Activated CD8-positive, alpha-beta T cell treated with anti-CD3 and anti-CD28 coated beads for 36 hours (primary cell): ENCODE measurements at places on chromosomes 1 and 21.

DNA sequence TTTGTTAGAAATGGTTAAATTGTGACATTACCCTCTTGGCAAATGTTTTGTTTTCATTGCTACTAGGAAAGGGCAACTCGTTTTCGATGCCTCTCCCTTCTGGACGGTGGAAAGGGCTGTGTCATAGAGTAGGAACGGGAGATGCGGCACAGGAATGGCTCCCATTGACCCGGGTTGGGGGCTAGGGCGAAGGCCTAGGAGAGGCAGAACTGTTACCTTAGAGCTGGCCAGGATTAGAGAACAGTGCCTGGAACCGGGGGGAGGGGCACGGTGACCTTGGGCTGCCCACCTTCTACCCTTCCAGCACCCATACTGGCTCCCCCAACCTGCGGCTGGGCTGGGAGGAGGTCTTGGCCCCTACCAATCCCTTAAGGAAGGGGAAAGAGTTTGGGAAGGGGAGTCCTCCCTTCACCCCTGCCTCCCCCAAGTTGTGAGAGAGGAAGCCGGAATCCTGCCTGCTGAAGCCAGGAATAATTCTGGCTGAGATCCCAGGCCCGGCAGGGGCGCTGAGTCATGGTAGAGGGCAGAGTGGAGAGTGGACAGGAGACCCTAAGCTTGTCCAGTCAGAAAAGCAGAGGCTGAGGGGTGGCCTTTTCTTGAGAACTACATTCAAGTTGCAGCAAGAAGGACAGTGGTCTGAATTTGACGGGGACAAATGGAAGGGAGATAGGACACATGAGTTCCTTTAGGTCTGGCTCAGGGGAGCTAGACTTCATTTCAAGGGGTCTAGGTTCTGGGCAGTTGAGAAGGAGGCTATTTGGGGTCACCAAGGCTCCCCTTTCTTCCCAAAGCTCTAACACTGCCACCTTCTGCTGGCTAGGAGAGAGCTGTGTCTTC, 8.2 kb downstream of the LMNA start:
- no peak for DNase-seq

DNA sequence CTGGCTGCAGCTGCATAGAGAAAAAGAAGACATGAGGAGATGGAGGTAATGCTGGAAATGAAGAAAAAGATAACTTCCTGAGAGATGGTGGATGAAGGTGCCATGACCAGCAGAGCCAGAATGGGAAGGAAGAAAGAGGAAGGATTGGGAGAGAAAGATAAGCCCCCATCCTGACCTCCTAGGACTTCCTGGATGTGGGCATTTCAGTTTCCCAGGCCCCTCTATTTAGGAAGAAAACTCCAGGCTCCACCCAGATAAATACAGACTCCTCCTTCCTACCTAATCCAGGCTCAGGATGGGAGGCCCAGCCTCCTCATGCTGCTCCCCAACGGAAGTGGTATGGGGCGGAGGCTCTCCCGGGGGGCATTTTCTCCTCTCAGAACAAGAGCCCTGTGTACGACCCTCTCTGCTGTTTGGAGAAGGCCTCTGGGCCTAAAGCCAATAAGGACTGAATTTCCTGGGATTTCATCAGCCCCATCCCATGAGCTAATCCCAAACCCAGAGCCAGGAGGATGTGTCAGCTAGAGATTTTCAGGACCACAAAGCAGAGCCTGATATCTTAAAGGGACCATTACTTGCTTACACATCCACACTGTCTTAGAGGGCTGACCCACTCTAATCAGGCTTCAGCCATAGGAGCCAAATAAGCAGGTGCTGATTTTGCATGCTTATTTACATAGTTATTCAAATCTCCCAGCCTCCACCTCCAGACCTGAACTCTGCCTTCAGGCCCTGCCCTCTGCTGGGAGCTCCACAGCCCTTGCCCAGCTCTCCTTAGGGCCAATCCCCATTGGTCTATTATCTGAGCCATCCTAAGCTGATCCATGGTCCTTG, 5.1 kb upstream of the ARHGEF2 start:
- no peak for DNase-seq

DNA sequence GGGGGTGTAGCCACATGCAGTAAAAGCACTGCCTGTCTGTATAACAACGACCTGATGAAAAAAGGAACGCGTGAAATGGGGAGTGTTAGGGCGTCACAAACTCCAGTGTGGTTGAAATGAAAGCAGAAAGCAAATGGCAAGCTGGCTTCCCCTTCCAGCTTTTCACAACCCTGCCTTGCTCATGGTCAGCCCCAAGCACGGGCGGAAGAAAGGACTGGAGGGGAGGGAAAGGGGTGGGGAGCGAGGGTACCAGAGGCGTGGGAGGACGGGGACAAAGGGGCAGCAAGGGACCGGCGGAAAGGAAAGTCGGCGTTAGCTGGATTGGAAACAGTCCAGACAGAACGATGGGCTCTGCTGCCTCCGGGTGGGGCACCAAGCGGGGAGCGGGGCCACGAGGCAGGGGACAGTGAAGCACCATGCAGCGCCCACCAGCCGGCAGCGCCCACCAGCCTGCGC, 9.6 kb downstream of the VPS26C start:
- peak; percentile 62 for DNase-seq

GRCh38 chr1:228272831-228273571, 65.2 kb downstream of the OBSCN start:
- DNase-seq: no peak

DNA sequence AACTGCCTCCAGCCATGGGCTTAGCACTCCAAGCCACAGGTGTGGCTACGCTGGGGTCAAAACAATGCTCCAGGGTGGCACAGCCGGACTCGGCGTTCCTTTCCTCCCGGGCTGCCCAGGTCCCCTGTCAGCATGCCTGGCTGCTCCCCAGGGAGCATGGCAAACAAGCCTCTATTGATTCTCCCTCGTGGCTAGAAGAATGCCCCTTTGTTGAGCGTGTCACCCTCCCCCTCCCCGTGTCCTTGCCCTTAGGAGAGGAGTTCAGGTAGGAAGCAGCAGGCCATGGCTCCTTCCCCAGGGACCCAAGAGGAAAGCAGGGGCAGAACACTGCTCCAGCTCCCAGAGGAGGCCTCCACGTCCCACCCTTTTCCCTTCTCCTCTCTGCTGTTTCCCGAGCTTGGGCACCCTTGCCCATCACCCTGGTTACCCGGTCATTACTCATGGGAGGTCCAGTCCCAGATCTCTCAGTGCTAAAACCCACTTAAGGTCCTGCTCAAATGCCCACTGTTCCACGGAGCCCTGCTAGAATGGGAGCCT, 57.4 kb upstream of the CITED4 start:
- DNase-seq: no peak

DNA sequence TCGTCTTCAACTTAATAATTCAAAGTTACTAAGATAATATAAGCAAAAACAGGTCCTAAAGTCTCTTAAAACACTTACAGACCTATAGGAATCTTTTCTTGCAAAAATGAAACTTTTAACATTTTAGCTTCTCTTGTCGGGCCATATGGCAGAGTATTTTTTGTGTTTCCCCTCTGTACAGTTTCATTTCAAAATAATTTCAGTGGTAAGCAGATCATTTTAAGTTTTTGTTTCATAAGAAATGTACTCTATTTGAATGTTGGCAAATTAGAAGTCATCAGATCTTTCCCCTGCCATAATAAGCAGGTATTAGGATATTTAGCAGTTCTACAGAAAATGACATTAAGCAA, 37.9 kb downstream of the RGL1 start:
- DNase-seq: no peak

- DNase-seq: no peak
Measured at GRCh38 chr1:152951711-152952110, 4.7 kb downstream of the SPRR5 start.

DNA sequence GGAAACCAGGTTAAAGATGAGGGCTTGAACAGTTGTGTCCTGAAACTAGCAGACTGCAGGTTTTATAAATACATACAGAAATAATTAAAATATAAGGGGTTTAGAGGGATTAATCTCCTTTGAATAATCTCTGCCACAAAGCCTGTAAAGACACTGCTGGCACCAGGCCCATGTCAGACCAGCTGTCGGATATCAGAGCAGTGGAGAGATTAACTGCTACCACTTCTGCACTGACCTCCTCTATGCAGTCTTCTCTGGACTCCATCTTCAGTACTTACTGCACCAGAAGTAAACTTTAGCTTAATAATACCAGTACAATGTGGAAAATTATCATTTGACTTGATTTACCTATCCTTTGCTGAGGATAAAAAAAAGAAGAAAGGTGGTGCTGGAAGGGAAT, 128.6 kb downstream of the LHX4 start:
- DNase-seq: no peak

DNA sequence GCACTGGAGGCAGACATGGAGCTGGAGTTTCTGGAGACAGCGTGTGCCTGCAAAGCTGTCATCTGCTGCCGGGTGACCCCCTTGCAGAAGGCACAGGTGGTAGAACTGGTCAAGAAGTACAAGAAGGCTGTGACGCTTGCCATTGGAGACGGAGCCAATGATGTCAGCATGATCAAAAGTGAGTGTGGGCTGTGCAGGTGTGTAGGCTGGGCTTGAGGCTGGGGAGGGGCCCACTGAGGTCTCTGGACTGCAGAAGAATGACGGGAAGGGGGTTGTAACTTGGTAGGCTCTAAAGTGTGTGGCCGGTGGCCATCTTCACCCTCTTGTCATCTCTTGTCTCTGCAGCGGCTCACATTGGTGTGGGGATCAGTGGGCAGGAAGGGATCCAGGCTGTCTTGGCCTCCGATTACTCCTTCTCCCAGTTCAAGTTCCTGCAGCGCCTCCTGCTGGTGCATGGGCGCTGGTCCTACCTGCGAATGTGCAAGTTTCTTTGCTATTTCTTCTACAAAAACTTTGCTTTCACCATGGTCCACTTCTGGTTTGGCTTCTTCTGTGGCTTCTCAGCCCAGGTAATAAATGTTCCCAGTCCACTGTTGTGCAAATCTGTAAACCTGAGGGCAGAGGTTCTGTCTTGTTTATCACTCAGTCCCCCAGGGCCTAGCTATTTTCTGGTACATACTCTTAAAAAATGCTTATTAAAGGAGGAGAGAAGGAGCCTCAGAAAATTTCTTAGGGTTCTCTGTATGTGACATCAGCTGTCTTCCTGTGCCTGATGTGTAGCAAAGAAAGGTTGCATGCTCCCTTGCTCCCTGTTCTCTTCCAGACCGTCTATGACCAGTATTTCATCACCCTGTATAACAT, 19.9 kb downstream of the ATP8B2 start:
- peak; percentile 81 for DNase-seq

- DNase-seq: no peak
Measured at GRCh38 chr1:75131565-75132241, 2.5 kb upstream of the LHX8 start.

DNA sequence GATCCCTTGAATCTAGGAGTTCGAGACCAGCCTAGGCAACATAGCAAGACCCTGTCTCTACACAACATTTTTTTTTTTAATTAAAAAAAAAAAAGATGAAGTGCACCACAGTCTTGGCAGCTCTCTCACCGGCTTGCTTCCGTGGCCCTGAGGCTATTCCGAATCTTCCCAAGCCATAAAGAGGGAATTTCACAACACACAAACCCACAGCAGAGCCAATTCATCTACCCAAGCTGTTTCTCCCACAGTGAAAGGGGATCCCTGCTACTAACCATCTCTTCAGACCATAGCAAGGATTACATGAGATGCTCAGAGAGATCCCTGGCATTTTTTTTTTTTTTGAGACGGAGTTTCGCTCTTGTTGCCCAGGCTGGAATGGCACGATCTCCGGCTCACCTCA, 8.3 kb upstream of the CHD5 start:
- no peak for DNase-seq

DNA sequence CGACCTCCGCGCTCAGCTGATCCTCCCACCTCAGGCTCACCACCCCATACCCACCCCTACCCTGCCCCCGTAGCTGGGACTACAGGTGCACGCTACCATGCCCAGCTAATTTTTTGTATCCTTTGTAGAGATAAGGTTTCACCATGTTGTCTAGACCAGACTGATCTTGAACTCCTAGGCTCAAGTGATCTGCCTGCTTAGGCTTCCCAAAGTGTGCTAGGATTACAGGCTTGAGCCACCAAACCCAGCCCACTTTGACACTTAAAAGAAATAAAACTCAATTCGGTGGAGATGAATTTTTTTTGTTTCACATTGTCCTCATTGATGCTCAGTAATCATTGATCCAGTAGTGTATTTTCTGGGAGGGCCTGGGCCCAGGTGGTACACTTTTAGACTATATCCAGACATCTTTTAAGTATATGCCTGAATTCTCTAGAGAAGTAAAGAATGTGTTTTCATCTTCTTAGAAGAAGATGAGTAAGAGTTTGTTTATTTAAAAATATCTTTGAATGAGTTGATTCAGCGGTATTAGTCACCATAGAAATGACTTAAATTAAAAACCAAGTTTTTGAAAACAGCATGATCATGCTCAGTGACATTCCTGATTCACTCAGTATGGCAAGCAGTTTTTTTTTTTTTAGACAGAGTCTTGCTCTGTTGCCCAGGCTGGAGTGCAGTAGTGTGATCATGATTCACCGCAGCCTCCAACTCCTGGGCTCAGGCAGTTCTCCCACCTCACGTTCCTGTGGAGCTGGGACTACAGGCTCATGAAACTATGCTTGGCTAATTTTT, 57.8 kb downstream of the EPB41 start:
- DNase-seq: no peak

- DNase-seq: no peak
Measured at GRCh38 chr1:107877745-107878144, 87.2 kb downstream of the VAV3 start.

DNA sequence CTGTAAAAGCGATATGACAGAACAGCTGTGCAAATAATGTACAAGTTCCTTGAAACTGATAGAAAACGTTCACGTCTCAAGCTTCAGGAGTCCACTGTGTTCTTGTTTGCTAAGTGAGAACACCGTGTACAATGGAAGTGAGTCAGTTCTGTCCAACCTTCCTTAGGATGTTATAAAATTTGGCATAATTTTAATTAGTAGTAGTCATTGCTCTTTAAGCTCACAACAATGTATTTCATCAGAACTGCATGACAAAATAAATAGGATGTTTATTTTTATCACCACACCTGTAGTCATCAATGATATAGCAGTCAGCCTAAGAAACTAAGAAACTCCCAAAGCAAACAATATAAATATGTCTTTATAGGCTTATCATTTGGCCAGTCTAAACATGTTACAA, 53.0 kb downstream of the RGS2 start:
- no peak for DNase-seq

DNA sequence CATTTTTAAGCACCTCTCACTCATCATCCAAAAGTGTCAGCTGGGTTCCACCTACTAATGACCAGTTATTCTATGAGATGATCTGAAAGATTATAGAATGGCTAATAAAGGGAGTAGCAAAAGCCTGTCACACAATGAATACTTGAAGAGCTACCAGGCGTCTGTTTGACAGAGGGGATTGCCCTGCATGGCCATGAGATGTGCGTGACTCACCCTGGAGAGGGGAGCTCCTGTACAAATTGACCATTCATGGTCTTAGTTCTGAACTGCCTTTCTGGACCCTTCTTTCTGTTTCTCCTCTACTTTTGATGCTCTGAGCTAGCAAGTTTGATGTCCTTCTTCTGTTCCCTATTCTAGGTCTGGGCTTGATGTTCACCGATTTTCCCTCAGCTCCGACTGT, 85.2 kb upstream of the ABCD3 start:
- DNase-seq: no peak
